ENCODE measurements at places on chromosomes 6 and 20.

GRCh38 chr20:21352703-21353102, 44.6 kb downstream of the NKX2-4 start:
- no peaks in the 10 kb centered on the region for H3K4me1 ChIP-seq
- no peak overlapping the region for H3K27ac ChIP-seq
- no peak for DNase-seq
- no peaks in the 10 kb centered on the region for H3K27me3 ChIP-seq
- H3K36me3 ChIP-seq = peaks cover 62% of the 10 kb centered on the region

GRCh38 chr6:28658475-28659249, 133.0 kb downstream of the GPX5 start:
- DNase-seq = no peak
- peak overlapping the region; percentile 60 for H3K4me3 ChIP-seq
- peaks cover 15% of the 10 kb centered on the region for H3K4me1 ChIP-seq
- peaks cover 76% of the 10 kb centered on the region for H3K27me3 ChIP-seq
- H3K27ac ChIP-seq = peak overlapping the region; percentile 62

DNA sequence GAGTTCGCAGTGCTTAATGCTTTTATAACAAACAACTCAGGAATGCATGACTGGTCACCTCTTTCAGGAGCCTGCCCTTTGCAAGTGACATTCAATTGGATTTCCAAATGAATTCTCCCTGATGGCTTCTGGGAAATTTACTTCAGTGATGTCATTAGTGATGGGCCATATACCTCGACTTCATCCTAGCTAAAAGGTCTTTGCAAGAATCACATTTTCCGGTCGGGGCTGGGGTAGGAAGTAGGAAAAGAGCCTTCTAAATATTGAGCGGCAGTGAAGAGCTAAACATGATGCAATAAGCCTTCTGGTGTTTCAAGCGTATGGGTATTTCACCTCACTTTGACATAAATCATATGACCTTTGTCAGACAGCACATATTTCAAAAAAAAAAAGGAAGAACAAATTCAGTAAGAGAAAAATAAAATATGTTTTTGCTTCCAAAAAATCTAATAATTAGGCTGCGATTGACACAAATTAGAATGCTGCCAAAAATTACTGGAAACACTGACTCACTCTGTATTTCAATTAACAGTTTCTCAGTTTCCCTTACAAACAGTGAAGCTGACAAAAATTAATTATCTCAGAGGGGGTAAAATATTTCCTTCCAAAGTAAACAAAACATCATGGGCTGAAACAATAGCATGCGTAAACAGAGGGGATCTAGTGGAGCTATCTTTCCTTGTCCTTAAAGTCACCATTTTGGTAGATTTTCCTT, 39.8 kb downstream of the ADTRP start:
- no peak overlapping the region for H3K27ac ChIP-seq
- H3K4me3 ChIP-seq = no peak overlapping the region
- H3K36me3 ChIP-seq = no peaks in the 10 kb centered on the region

DNA sequence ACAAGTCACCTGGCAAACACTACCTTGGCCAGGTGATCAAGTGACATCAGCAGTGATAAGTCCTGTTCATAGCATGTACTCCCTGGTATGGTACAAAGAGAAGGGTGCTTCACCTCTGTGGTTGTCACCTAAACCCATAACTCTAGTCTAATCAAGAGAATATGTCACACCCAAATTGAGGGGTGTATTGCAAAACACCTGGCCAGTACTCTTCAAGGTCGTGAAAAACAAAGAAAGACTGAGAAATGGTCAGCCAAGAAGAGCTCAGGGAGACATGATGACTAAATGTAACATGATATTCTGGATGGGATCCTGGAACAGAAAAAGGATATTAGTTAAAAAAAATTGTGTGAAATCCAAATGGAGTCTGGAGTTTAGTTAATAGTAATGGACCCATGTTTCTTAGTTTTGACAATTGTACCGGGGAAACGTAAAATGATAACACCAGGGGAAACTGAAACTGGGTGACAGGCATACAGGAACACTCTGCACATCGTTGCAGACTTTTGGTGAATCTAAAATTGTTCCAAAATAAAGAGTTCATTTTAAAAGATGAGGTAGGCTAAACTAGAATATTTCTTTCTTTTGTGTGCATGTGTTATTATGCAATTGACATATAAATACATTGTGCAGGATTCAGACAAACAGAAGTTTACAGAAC, 262.0 kb downstream of the CDC5L start:
- H3K27me3 ChIP-seq = peaks cover 15% of the 10 kb centered on the region
- DNase-seq = no peak
- peaks cover 3% of the 10 kb centered on the region for H3K36me3 ChIP-seq
- no peak overlapping the region for H3K27ac ChIP-seq
- peak overlapping the region; percentile 11 for H3K4me3 ChIP-seq

GRCh38 chr20:61811166-61811565, 254.5 kb downstream of the TAF4 start:
- H3K27ac ChIP-seq = no peak overlapping the region
- H3K4me3 ChIP-seq = no peak overlapping the region
- no peaks in the 10 kb centered on the region for H3K4me1 ChIP-seq
- peaks cover 5% of the 10 kb centered on the region for H3K27me3 ChIP-seq
- DNase-seq = no peak

DNA sequence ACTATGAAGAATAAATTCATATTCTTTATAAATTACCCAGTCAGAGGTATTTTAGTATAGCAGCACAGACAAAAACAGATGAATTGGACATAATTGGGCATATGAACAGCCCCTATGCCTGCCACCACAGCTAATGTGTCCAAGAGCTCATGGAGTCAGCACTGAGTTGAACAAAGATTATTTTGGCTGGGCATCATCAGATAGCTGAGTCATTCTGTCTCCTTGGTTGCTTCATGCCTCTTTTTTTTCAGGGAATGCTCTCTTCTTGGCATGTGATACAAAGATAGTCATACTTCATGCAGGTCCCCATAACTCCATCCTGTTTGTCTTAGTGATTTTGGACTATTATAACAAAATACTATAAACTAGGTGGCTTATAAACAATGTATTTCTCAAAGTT, 275.6 kb downstream of the TENT5A start:
- H3K4me3 ChIP-seq = no peak overlapping the region
- H3K27me3 ChIP-seq = no peaks in the 10 kb centered on the region
- no peak overlapping the region for H3K27ac ChIP-seq
- no peaks in the 10 kb centered on the region for H3K4me1 ChIP-seq
- H3K36me3 ChIP-seq = no peaks in the 10 kb centered on the region

DNA sequence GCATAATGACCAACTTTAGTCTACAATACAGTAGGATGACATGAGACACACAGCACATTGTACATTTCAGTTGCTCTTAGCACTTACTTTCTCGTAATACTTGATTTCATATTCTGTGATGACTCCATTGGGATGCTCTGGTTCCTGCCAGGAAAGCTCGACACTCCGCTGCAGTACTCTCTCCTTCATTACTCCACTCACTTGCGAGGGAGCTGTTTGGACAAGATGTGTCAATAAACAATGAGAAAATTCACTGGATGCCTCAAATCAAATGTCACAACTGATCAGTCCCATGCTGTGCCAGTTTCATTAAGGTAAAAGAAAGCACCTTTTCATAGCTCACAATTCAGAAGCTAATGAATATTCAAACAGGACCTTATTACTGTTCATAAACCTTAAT, 147.1 kb downstream of the EPHA7 start:
- no peaks in the 10 kb centered on the region for H3K36me3 ChIP-seq
- DNase-seq = no peak
- no peak overlapping the region for H3K4me3 ChIP-seq
- H3K27ac ChIP-seq = no peak overlapping the region
- H3K27me3 ChIP-seq = no peaks in the 10 kb centered on the region

- peaks cover 27% of the 10 kb centered on the region for H3K4me1 ChIP-seq
- H3K36me3 ChIP-seq = no peaks in the 10 kb centered on the region
- H3K4me3 ChIP-seq = peak overlapping the region; percentile 44
- H3K27ac ChIP-seq = peak overlapping the region; percentile 85
These were observed 127.9 kb downstream of the CDK19 start for GRCh38 chr6:110687326-110687725.

- peaks cover 5% of the 10 kb centered on the region for H3K4me1 ChIP-seq
- H3K27me3 ChIP-seq = peaks cover 30% of the 10 kb centered on the region
- H3K27ac ChIP-seq = no peak overlapping the region
- H3K4me3 ChIP-seq = no peak overlapping the region
- no peaks in the 10 kb centered on the region for H3K36me3 ChIP-seq
- DNase-seq = no peak
These were observed 24.5 kb downstream of the MAP7 start for GRCh38 chr6:136525586-136526195.

DNA sequence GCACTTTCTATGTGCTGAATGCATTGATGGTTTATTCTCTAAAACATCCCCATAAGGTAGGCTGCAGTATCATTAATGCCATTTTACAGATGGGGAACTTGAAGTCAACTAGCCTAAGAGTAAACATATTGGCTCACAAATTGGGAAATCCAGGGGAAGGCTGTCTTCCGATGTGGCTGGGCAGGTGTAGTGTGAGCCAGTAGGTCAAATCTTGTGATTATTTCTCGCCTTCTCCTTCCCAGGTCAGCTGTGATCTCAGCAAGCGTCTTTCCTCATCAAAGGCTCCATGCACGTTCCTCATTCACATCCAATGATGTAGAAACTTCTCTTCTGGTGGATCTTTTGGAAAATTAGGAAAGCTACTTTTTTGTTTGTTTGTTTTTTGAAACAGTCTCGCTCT, 94.1 kb upstream of the SHLD1 start:
- H3K27me3 ChIP-seq = peaks cover 24% of the 10 kb centered on the region
- no peaks in the 10 kb centered on the region for H3K4me1 ChIP-seq
- no peak overlapping the region for H3K4me3 ChIP-seq
- no peak for DNase-seq
- no peaks in the 10 kb centered on the region for H3K36me3 ChIP-seq

- no peaks in the 10 kb centered on the region for H3K4me1 ChIP-seq
- H3K4me3 ChIP-seq = no peak overlapping the region
- H3K36me3 ChIP-seq = no peaks in the 10 kb centered on the region
These were observed 12.3 kb upstream of the HDDC2 start for GRCh38 chr6:125314009-125314581.

GRCh38 chr6:32589596-32590449, at the start of gene HLA-DRB1:
TSS of gene HLA-DRB1 (minus strand) at chr6:32589848. CDS start at chr6:32589742, 106 bp downstream.
- peaks cover 38% of the 10 kb centered on the region for H3K4me1 ChIP-seq
- H3K27me3 ChIP-seq = no peaks in the 10 kb centered on the region
- peaks cover 12% of the 10 kb centered on the region for H3K36me3 ChIP-seq
- H3K4me3 ChIP-seq = peak within 1 kb of the TSS; percentile 77
- DNase-seq = peak; percentile 73

DNA sequence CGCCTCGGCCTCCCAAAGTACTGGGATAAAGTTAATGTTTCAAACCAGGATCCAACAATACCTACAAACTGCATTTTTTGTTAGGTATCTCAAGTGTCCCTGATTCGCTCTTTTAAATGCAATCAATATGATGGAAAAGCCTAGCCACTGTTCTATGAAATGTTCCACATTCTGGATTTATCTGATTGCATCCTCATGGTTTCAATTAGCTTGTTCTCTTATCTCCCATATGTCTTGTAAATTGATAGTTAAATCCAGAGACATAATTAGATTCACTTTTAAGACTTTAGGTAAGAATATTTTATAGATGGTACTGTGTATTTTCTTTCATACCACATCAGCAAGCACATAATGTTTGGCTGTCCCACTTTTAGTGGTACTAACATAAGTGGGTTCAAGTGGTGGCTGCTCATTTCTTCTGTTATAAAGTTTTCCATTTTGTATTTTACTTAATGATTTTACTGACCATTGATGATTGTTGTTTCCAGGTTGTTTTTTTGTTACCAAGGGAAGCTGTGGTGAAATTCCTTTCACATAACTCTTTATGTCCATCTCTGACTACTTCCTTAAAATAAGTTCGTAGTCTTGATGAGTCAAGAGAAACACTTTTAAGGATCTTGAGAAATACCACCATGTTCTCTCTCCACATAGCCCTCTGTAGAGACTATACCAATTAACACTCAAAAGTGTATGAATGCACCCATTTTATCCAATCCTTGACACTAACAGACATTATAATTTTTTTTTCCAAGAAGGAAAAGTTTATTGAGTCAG, 40.5 kb downstream of the RNGTT start:
- no peaks in the 10 kb centered on the region for H3K27me3 ChIP-seq
- no peak overlapping the region for H3K27ac ChIP-seq
- H3K4me3 ChIP-seq = no peak overlapping the region

DNA sequence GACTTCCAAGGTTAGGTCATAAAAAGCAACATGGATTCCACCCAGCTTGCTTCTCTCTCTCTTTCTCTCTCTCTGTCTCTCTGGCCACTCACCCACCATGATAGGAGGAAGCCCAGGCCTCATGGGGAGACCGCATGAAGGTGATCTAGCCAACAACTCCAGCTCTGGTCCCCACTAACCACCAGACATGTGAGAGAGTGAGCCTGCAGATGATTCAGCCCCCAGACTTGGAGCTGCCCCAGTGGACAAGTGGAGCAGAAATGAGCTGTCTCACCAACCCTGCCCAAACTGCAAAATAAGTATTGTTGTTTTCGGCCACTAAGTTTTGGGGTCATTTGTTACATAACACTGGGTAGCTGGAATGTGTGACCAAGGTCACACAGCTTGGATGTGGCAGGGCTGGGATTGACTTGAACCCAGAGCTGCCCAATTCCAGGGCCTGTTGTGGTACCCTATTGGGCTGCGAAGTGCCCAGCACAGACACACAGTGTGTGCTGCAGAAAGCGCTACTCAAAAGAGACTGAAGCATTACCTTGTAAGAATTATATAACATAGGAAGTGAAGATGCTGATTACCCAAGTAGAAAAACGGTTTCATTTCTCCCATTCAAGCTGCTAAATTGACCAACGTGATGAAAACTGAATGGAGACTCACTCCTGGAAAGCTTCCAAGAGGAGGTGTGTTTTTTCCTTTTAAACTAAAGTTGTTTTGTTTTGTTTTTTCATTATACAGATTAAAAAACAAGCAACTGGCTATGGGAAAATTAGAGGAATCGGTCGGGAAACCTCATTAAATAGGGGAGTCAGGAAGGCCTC, 9.1 kb upstream of the TLDC2 start:
- no peak overlapping the region for H3K4me3 ChIP-seq
- no peak for DNase-seq
- H3K4me1 ChIP-seq = peaks cover 6% of the 10 kb centered on the region
- H3K27me3 ChIP-seq = peaks cover 35% of the 10 kb centered on the region
- H3K36me3 ChIP-seq = peaks cover 7% of the 10 kb centered on the region
- H3K27ac ChIP-seq = no peak overlapping the region

GRCh38 chr6:1314617-1315016, 2.7 kb downstream of the FOXQ1 start:
- no peak overlapping the region for H3K27ac ChIP-seq
- H3K27me3 ChIP-seq = peaks cover 73% of the 10 kb centered on the region
- peaks cover 24% of the 10 kb centered on the region for H3K4me1 ChIP-seq
- no peak for DNase-seq
- no peaks in the 10 kb centered on the region for H3K36me3 ChIP-seq

DNA sequence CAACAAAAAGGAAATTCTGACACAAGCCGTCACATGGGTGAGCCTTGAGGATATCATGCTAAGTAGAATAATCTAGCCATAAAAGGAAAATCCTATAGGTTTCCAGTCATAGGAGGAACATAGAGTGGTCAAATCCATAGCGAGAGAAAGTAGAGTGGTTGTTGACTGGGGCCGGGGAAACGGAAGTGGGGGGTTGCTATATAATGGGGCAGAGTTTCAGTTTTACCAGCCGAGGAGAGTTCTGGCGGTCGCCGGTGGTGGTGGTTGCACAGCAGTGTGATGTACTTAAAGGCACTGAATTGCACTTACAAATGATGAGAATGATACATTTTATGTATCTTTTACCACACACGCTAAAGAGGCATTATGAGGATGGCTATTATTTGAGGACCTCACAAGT, 4.9 kb downstream of the GPR31 start:
- H3K27me3 ChIP-seq = no peaks in the 10 kb centered on the region
- peak overlapping the region; percentile 68 for H3K4me3 ChIP-seq
- peaks cover 39% of the 10 kb centered on the region for H3K4me1 ChIP-seq
- peak overlapping the region; percentile 92 for H3K27ac ChIP-seq

All from effector memory CD8-positive, alpha-beta T cell (primary cell).